ENCODE measurements at places on chromosomes 13 and 19. TPM values are rescaled to one million over a fixed set of nuclear protein-coding genes. Genes with fewer than 3 reads are reported as not detected.

The TTC9B gene
- 0.61 TPM for total RNA-seq

The TMEM145 gene
- total RNA-seq = 3.0 TPM

The TJP3 gene
- 0.37 TPM for total RNA-seq

The TUBA3C gene
- total RNA-seq = 0.11 TPM

The ZNF730 gene
- not detected for total RNA-seq

The ANKLE1 gene
- total RNA-seq = 0.41 TPM

The SYNGR4 gene
- 3.0 TPM for total RNA-seq

The GARIN5A gene
- total RNA-seq = 2.2 TPM

The LRRC63 gene
- total RNA-seq = 0.08 TPM

The C1QTNF9 gene
- total RNA-seq = not detected

The GRIN3B gene
- 2.6 TPM for total RNA-seq

The ANGPTL8 gene
- not detected for total RNA-seq

The PSPN gene
- 0.72 TPM for total RNA-seq

The ACP7 gene
- not detected for total RNA-seq

The DHPS gene
- total RNA-seq = 46.6 TPM

The NXNL1 gene
- total RNA-seq = not detected

The ZNF724 gene
- 0.63 TPM for total RNA-seq

The PSG1 gene
- 0.20 TPM for total RNA-seq

The ZNF610 gene
- total RNA-seq = not detected

The IGLON5 gene
- total RNA-seq = 0.12 TPM

The KLK7 gene
- total RNA-seq = 0.09 TPM

The ZIM2 gene
- not detected for total RNA-seq

The CYSLTR2 gene
- not detected for total RNA-seq

The ACTL9 gene
- total RNA-seq = not detected

The ODAD3 gene
- 1.4 TPM for total RNA-seq

The C19orf85 gene
- total RNA-seq = not detected

The OR7C1 gene
- total RNA-seq = not detected

The BST2 gene
- total RNA-seq = 0.12 TPM

The OR4F17 gene
- total RNA-seq = not detected

The PROZ gene
- total RNA-seq = not detected

The FGF21 gene
- total RNA-seq = not detected

Measured in A549 treated with AZD2906 at 1 μM for 4 hours (cell line).